ENCODE measurements at places on chromosomes 7 and 10.

GRCh38 chr10:86440874-86441843 lies 74.6 kb upstream of the GRID1 start:
- no peak for DNase-seq

DNA sequence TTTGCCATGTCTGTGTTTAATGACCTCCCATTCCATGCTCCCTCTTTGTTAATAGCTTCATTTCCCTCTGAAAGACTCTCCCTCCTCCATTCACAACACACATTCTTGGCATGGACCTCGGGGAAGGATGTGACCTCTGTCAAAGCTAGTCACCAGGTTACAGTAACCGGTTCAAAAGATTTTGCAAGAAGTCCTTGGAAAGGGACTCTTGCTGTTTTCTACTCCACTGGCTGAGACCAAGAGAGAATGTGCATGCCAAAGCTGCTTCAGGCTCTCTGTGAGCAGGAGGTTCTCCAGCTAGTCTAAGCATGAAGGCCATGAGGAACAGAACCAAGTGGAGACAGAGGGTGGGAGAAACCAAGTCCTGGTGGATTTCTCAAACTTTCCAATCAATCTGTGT lies 732.6 kb downstream of the CCSER2 start:
- DNase-seq, result no peak

- DNase-seq, result no peak
Measured at GRCh38 chr7:46982928-46983327, 599.0 kb downstream of the TNS3 start.

DNA sequence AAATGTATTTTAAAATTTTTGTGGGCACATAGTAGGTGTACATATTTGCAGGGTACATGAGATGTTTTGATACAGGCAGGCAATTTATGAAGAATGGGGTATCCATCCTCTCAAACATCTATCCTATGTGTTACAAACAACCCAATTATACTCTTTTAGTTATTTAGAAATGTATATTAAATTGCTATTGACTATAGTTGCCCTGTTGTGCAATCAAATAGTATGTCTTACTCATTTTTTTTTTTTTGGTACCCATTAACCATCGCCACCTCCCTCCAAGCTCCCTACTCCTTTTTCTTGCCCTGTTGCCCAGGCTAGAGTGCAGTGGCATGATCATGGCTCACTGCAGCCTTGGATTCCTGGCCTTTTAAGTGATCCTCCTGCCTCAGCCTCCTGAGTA lies 128.1 kb downstream of the BAMBI start:
- DNase-seq, result no peak

GRCh38 chr7:107998150-107998549 lies 4.8 kb downstream of the LAMB1 start:
- no peak for DNase-seq

- DNase-seq, result no peak
Measured at GRCh38 chr7:82413237-82413636, 30.3 kb downstream of the CACNA2D1 start.

GRCh38 chr10:27153845-27154193 lies 365 bp downstream of the YME1L1 start:
- DNase-seq, result no peak

DNA sequence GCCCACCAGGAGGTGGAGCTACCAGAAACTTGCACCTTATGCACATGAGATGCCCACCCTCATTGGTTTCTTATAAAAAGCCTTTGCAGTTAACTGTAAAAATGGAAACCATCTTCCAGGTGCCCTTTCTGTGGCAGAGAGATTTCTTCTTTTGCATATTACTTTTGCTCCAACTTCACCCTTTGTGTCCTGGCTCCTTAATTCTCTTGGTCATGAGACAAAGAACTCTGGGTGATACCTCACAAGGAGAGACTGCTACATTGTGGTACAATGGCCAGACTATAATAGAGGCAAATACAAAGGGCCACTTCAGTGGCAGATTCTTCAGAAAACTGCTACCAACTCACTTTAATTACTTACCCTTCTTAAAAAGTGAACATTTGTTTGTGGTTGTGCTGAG lies 76.4 kb upstream of the PTER start:
- DNase-seq, result no peak

Data from activated CD4-positive, alpha-beta T cell treated with anti-CD3 and anti-CD28 coated beads for 1 hour (primary cell).